ENCODE measurements at places on chromosomes 7 and 10.

GRCh38 chr10:80686734-80687475 is 149.2 kb downstream of the SH2D4B start:
- DNase-seq: no peak

GRCh38 chr7:15674586-15674985 is 11.9 kb downstream of the MEOX2 start:
- DNase-seq: no peak

- no peak for DNase-seq
These were observed 47.4 kb downstream of the JAZF1 start for GRCh38 chr7:28132959-28133870.

DNA sequence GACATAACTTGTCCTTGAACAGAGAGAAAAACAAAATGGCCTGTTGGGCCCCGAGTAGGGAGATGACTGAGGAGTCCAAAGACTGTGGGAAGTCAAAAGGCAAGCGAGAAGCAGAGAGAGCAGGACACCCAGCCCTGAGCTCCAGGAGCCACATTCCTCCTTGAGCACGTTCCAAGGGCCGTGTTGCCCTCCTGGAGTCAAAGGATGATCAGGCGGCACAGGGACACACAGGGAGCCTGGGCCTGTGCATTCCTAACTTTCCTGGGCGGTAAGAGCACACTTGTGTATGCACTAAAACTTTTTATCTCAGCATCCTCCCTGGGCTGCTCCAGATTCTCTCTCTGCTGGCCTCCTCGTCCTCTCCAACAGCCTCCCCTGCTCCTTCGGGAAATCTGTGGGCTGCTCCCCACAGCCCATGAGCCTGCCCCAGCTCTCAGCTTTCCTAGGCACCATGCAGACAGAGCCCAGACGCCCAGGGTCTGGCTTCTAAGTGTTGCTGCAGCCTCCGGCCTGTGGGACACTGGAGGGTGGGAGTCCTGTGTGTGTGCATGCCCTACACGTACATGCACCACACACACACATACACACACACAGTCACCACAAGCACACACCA is 281.8 kb downstream of the POU6F2 start:
- DNase-seq: no peak

DNA sequence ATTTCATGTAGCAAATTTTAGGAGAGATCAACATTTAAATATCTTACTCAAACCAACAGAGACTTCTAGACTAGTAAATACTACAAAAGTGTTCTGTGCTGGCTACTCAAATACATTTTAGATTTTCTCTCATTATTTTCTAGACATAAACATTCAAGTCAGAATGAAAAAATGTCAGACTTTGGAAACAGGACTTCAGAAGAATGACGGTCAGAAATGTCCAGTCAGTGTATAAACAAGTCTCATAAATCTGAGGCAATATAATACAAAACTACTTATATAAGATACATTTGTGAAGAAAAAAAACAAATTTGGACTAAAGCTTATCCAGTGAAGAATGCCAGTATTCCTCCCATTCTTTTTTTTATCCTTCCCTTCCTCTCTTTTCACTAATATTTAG is 25.9 kb downstream of the RNLS start:
- no peak for DNase-seq

DNA sequence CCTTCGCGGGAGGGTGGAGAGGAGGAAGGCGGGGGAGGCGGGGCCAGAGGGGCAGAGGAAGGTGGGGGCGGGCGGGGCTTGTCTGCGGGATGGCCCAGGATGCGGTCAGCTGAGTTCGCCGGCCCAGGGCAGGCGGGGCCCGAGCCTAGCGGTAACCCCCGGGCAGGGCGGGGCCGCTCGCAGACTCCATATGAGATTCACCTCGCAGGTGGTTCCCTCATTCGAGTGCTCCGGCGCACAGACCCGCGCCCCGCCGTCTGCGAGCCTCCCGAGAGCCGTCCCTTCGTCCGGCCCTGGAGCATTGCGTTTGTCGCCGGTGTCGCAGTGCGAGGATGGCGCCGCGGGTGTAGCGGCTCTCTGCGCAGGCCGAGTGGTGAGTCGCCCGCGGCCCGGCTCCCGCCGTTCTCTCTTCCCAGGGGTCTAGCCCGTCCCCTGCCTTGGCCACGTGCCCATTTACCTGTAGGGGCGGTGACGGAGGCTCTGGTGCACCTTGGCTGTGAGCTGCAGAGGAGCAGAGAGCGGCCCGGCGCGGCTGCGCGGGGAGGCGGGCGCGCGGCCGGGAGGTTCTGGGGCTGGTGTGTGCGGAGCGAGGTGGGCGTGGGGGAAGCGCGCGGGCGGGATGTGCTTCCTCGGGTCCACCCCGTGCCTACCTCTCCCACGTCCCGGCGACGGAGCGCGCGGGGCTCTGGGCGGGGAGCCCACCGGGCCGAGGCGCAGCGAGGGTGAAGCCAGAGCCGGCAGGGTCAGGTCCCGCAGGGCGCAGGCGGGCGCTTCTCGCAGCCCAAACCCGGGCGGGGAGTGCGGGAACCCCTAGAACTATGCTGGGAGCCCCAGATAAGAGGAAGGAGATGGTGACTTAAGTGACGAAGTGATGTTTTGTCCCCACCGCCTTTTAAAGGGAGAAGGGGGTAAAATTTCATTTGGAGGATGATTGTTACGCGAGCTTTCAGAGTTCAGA is at the start of gene UPP1:
Gene UPP1 (plus strand): TSS at position 220 of the 958 bp plus-strand sequence. CDS start 5,519 bp downstream, outside the sequence.
- DNase-seq: peak; percentile 96

DNA sequence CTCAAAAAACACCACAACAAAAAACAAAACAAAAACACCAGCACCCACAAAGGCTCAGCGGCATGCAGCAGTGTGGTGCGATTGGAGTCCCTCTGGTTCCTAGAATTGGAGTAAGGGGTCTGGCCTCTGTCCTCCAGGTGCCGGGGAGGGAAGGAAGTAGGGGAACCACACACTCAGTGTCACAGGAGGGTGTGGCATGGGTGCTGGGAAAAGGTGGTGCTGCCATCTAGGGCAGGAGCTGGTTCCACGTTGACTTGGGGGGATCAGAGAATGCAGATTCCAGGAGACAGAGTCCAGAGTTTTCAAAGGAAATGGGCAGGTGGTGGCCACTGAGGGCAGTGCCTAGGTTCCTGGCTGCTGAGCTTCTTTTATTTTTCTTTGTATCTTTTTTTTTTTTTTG is 19.8 kb upstream of the WIPI2 start:
- DNase-seq: no peak

GRCh38 chr7:82173400-82174021 is 270.1 kb downstream of the CACNA2D1 start:
- no peak for DNase-seq

DNA sequence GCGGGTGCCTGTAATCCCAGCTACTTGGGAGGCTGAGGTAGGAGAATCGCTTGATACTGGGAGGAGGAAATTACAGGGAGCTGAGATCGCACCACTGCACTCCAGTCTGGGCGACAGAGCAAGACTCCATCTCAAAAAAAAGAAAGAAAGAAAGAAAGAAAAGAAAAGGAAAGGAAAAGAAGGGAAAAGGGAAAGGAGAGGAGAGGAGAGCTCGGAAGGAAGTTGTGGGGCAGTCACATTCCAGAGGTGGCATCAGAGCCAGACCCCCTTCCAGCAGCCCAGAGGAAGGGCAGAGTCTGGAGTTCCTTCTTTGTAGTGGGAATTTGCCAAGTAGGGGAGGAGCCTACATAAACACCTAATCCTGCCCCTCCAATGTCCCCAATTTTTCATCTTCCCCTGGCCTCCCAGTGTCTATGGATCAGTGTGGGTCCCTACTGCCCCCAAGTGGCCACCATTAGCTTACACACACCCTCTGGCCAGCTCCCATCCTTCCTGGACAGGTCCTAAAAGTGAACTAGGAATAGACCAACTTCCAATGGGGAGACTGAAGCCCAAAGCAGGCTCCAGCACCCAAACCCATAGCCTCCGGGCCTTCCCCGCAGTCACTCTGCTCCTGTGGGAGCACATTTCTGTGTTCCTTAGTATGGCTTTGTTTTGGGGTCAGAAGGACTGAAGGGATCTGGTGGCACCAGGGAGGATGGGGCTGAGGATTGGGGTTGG is 39.6 kb upstream of the HSPB1 start:
- DNase-seq: peak; percentile 18

- no peak for DNase-seq
These were observed 1.4 kb upstream of the ELMO1 start for GRCh38 chr7:37450035-37450434.

- no peak for DNase-seq
These were observed 93.2 kb downstream of the SORCS1 start for GRCh38 chr10:107071301-107071700.

- DNase-seq: no peak
These were observed 200.1 kb downstream of the LRRN3 start for GRCh38 chr7:111290982-111291381.

DNA sequence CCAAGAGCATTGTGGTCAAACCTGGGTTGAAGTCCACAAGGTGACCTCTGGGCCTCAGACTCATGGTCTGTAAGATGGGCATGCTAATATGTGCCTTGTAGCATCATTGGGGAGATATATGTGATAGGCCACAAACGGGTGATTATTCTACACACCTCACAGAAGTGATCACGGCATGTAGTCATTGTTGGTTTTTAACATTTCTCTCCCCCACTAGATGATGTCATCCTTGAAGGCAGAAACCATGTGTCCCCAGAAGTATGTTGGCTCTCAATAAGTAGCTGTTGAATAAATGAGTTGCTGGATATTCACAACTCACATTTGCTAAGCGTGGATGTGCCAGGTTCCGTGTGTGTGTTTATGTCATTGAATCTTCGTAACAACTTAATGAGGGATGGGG is 42.4 kb downstream of the GATA3 start:
- DNase-seq: no peak

- DNase-seq: no peak
These were observed 37.6 kb downstream of the RPS24 start for GRCh38 chr10:78071140-78071856.

- no peak for DNase-seq
These were observed 257.8 kb downstream of the COBL start for GRCh38 chr7:51058764-51059163.

GRCh38 chr7:78033410-78033809 is 234.8 kb downstream of the PHTF2 start:
- DNase-seq: no peak
